Non-pigmented ciliary epithelial cell (primary cell): ENCODE measurements at places on chromosomes 6 and 20.
A peak's percentile ranks its signal among the peaks of the same experiment; 100 is the strongest.

GRCh38 chr6:93139408-93140081 lies 279.8 kb downstream of the EPHA7 start:
- no peak for DNase-seq

DNA sequence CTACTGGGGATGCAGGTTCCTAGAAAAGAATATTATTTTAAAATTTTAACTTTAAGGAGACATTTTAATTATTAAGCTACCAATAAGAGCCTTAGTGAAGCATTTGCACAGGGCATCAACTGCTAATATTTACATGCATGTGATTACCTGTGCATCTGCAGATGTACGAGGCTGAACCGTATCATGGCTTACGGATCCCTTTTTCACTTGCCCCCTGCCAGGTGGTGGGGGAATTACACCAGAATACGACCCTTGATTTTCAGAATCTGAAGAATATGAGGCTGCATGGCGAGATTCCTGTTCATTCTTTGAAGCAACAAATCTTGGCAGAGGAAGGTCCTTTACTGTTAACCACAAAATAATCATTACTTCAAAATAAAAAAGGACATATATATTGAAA lies 42.7 kb downstream of the REPS1 start:
- no peak for DNase-seq

- DNase-seq, result no peak
These were observed 402.8 kb downstream of the PKHD1 start for GRCh38 chr6:51684603-51685002.

GRCh38 chr6:20718705-20719653 lies 184.7 kb downstream of the CDKAL1 start:
- DNase-seq, result no peak

DNA sequence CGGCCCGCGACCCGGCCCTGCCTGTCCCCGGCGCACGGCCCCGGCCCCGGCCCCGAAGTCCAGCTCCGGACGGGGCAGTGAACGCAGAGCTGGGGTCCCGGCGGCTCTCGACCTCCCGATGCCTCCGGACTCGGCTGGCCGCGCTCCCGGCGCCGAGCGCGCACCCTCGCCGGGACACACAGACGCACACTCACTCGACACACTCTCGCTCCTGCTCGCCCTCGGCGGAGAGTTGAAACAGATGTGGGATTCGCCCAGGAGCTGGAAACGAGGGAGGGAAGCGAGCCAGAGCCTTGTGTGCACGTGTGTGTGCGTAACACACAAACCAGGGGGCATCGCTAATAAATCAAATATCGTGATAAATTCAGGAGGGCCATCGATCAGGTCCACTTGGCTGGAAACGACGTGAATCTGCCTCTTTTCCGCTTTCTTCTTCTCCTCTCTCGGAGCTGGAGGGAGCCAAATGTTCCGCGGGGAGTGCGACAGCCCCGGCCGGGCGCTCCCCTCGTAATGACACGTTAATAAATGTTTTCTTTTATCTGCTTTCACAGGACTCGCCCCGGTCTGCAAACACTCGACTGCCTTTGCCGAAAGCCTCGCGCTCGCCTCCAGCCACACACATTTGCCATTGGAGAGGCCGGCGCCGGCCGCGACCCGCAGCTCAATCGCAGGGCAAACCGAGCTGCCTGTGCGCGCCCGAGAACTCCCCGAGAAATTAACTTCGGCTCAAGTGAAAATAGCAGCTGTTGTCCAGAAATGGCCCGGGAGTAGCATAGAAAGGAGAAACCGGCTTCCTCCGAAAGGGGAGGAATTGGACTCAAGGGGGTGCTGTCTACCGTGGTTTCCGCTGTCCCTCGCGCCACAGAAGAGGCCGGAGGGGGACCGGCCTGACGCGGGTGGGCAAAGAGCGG lies 828 bp upstream of the SULF2 start:
- no peak for DNase-seq

DNA sequence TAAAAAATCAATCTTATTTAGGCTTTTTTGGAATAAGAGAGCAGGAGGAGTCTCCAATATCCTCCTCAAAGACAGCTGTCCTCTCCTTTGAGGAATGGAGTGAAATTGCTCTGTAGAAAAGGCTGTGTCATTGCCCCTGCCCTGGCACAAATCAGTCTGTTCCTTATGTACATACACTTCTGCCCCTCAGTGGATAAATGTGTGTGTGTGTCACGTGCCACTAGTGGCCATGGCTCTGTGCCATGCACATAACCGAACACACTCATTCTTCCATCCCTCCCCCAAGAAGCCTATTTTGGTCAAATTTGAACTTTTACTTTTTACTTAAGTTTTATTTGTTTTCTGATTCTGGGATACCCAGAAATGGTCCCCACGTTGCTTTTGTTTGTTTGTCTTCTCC lies 49.2 kb downstream of the ANKS1A start:
- DNase-seq, result no peak

GRCh38 chr6:132333639-132334520 lies 67.4 kb downstream of the MOXD1 start:
- DNase-seq, result peak; percentile 71
